Nephron progenitor cell (in vitro differentiated cells): ENCODE measurements at places on chromosomes 7 and 10.
A peak's percentile ranks its signal among the peaks of the same experiment; 100 is the strongest.

DNA sequence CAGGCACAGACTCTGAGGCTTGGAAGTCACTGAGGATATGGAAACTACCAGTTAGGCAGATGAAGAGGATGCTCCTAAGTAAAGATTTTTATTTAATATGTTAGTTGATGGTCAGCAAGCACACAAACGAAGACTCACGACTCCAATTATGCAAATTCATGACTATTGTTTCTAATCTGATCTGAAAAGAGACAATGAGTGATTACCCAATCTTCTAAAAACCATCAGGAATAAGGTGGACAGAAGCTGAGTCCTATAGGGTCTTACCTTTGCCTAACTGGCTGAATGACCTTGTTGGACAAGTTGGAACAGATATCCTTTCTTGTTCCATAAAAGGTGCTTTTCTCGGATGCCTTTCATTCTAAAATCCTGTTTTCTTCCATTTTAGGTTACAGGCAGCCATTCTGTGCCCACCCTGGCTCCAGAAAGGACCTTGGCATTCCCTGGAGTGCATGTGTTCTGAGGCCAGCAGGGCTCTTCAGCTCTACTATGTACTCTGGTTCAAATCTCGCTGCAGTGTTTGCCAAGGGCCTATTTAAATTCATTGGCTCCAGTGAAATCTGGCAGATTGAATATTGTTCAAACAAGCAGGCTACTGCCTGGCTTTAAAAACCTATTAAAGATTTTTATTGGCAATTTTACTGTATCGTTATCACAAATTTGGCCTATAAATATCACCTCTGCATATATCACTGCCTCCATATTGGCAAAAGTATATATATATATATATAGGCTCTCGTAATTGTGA is 77.5 kb downstream of the SLC25A13 start:
- DNase-seq, result no peak

GRCh38 chr10:80410578-80411145 is 2.3 kb downstream of the PRXL2A start:
- no peak for DNase-seq

- DNase-seq, result peak; percentile 42
Measured at GRCh38 chr10:101134299-101135127, 3.4 kb downstream of the TLX1 start.

- no peak for DNase-seq
Measured at GRCh38 chr7:157974678-157975230, 612.9 kb downstream of the PTPRN2 start.

GRCh38 chr10:103231047-103231551 is 14.6 kb upstream of the RPEL1 start:
- DNase-seq, result no peak

DNA sequence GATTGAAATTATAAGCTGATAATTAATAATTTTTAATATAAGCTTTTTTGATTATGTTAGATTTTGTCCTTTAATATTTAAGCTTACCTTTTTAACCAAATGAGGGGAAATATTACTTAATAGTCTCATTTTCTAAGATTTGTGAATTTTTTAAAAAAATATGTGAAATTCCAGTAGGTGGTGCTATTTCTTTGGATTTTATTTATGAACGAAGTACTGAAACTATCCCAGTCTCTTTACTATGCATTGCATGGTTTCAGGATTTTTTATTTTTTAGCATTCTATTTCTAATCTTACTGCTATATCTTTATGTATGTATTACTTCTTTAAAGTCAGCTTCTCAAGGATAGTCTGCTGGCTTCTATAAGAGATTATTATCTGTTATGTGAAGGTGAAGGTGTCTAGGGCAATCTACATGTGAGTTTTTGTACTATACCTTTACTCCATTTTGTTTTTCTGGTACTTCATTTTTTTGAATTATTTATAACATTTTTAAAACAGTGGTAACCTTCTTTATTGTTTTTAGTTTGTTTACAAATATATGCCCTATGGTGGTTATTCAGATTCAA is 78.3 kb downstream of the ATRNL1 start:
- DNase-seq, result no peak

GRCh38 chr10:125773687-125774543 is 1.7 kb downstream of the MMP21 start:
- DNase-seq, result no peak

DNA sequence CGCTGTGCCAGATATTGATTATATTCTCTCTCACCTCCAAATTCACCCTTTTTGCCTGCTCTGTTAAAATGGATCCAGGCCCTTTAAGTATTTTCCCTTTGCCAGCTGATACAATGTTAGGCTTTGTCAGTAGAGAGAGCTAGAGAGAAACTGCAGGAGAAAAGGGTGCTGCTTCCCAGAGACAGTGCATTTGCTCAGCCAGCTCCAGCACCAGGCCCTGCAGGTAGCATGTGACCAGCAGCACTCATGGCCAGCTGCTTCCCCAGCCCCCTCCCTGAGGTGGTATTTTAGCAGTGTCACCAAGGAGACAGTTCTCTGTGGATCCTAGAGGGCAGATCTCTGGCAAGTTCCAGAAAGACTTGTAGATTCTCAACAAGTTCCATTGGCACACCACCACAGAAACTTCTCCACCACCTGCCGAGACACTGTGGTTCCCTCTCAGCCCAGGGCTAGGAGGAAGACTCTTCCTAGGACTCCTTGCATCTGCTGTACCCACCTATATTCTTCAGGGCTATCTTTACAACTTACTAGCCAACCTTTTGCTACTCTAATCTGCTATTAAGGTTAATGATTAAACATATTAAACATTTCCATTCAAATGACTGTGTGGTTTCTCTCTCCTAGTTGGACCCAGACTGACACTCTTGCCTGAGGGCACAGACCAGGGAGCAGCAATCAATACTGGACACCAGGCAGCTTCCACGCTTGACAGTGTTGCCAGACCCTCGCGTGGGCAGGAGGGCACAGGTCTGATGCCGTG is 35.6 kb upstream of the ADAM12 start:
- no peak for DNase-seq

DNA sequence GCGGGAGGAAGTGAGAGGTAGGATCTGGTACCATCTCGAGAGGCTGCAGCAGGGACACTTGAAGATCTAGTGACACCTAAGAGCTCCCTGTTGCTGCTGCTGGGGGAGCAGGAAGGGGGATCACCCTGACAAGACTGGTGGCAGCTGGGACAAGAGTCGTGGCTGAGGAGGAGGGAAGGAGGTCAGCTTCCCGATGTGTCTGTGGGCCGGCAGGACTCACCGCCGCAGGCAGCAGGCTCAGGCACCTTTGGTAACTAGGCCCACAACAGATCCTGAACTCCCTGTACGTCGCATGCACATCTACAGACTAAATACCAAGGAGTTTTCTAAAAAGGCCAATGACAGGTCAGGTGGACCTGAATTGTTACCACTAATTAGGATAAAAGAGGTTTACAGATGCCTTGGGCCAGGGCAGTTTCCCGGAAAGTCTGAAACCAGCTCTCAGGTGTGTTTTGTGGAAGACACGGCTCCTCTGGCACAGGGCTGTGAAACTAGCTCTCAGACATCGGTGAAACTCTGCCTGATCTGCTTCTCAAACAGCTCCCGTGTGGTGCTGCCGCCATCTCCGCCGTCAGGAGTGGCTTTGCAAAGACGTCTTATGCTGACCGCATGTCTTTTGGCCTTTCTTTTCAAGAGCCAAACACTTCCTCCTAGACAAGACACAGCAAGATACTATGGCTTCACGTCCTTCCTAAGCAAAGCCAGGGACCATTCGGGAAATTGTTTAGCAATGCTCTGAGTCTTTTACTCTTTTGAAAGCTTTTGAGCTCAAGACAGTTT is 609.7 kb downstream of the PTPRN2 start:
- DNase-seq, result no peak

GRCh38 chr10:64079341-64079740 is 558.1 kb downstream of the REEP3 start:
- DNase-seq, result no peak

DNA sequence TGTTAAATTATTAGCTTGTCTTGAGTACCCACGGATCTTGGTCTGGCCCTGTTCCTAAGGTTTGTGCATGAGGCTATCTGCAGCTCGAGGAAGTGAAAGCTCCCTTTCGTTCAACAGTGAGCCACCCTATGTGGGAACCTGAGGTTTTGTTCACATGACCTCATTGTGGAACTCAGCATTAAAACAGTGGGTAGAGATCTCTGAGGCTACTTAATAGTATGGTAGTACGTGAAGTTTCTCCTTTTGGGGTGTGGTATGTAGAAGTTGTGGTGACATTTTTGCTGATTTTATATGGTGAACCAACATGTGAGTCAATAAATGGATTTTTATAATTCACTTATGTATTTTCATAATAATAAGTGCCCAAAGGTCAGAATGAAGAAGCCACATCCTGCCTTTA is 252.7 kb upstream of the FERD3L start:
- DNase-seq, result no peak

GRCh38 chr7:98211221-98211675 is at the start of gene BHLHA15:
Gene BHLHA15 (plus strand): TSS chr7:98211439. CDS start chr7:98212310, 871 bp downstream.
- peak; percentile 71 for DNase-seq

GRCh38 chr7:44046321-44047061 is 2.0 kb downstream of the DBNL start:
- DNase-seq, result no peak

DNA sequence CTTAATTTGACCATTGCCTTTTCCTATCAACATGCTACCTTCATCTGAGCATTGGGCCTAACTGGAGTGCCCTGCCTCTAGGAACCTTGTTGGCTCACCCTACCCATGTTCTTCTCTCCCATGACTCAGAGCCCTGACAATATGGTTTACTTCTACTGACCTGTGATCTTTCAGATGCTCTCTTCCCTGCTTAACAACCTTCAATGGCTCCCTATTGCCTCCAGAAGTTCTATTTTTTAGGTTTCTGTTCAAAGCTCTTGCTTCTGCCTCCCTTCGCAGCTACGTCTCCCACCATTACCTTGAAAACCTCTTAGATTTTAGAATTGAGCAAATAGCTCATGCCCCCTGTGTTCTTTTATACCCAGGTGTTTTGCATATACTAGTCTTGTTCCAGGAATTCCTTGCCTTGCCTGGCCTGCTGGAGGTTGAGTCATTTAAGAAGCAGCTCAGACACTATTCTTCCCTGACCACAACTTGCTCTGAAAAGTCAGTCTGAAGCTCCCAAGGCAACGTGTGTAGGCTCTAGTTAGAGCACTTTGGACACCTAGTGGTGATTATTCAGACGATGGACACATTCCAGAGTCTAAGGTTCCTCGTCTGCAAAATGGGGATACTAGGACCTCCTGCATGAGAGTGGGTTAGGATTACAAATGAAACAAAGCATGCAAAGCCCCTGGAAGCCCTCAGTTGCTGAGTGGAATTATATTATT is 64.4 kb upstream of the EMX2 start:
- DNase-seq, result no peak

GRCh38 chr10:49512121-49512809 is 26.7 kb downstream of the ERCC6 start:
- DNase-seq, result peak; percentile 12

DNA sequence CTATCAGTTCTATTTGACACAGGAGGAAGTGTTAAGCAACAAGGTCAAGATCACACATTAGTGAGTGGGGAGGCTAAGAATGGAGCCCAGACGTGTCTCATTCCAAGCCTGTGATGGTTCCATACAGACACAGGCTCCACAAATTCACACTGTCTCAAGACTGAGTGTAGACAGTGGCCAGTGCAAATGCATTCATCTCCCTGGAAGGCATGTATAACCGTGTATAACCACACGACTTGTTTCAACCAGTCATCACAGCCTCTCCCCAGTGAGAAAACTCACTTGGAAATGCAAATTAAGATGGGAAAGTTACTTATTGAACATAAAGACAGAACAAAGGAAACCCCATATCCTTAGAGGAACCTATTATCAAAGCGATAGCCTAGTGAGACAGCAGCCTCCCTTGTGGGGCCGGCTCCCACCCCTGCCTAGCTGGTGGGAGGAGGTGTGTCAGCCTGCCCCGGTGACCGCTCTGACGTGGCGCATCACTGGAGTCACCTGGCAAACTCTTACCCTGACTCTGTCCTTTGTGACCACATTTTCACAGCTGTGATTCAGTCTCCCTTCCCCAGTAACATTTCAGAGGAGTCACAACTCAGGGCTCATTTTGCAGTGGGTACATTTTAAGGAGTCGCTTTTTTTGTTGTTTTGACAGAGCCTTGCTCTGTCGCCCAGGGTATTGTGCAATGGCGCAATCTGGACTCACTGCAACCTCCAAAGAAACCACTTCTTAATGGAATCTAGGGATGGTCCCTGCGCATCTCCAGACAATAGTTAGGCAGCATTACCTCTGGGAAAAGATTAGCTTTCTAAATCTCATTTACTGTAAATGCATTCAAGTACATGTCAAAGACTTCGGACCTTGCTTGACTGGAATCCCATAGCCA is 126.6 kb upstream of the PARD3 start:
- no peak for DNase-seq

GRCh38 chr7:80210400-80210799 is 75.8 kb downstream of the GNAI1 start:
- no peak for DNase-seq

- DNase-seq, result no peak
Measured at GRCh38 chr10:81843042-81843441, 32.0 kb upstream of the NRG3 start.

DNA sequence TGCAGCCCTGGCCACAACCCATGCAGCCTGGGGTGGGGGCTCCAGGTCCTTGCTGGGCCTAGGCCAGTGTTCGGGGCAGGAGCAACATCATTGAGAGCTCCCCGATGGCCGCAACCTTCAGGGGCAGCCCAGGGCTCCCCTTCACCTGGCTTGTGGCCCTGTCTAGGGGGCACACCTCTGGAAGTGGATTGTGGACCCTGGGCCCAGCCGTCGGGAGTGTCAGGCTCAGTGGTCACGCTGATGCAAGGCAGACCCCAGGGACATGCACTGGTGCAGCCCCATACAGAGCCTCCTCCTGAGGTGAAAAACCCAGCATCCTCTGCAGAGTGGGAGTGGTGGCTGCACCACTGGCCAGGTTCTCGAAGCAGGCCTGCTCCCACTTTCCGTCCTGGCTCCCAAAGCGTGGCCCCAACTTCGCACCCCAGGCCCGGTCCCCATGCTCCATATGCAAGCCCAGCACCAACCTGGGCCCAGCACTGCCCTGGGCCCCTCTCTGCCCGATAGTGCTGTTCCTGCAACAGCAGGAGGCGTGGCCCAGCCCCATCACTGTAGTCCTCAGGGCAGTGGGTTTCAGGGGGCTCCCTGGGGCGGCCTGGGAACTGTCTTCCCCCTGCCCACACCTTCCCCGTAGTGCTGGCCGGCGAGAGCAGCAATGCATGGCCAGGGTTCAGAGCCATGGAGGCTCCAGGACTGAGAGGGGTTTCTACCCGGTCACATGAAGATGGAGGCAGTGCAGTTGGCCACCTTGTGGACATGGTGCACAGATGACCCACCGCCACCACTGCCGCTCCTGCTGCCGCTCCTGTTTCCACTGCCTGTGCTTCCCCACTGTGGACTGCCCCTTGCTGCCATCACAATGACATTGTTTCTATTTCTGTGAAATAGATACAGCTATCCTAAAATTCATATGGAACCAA is 303.9 kb upstream of the NRG3 start:
- no peak for DNase-seq

DNA sequence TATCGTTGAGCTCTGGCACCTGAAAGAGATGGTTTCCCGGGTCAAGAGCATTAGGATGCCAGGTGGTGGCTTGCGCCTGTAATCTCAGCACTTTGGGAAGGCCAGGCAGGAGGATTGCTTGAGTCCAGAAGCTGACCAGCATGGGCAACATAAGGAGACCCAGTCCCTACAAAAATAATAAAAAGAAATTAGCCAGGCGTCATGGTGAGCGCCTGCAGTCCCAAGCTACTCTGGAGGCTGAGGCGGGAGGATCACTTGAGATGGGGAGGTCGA is 6.1 kb upstream of the KCP start:
- no peak for DNase-seq

- DNase-seq, result peak; percentile 33
Measured at GRCh38 chr7:78020136-78020873, 221.7 kb downstream of the PHTF2 start.

- no peak for DNase-seq
Measured at GRCh38 chr7:97026715-97027426, 2.2 kb upstream of the DLX5 start.

GRCh38 chr7:67843001-67843565 is 846.5 kb downstream of the TYW1 start:
- DNase-seq, result no peak
